ENCODE measurements at places on chromosomes 1 and 21.

DNA sequence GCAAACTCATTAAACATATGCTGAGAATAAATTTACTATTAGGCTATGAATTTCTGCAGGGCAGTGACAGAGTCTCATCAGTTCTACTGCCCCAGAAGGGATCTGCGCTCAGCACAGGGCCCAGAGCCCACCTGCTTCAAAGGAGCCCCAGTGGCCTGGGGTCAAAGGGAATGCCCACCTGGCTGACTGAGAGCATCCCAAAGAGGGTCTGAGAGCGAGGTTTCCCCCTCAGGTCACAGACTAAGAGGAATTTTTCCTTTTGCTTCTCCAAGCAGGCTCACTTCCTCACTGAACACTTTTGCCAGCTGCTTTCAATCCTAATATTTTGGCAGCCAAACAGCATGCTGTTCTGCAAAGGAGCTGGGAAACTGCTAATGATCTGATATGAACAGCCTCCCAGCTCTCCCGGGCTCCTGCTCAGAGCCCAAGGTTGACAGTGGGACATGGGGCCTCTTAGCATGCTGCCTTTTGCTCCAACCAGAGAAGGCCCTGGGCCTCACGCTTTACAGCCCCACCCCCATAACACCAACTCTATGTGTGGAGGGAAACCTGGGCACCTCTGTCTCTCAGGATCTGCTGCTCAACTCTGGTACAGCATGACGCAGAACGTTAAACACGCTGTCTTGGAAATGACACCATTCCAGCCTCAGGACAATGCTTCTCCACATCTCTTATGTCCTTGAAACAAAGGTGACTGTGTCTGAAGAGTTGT, 70.7 kb upstream of the SYT6 start:
- no peak for DNase-seq

- no peak for DNase-seq
Observed at GRCh38 chr1:98102345-98103030, 181.7 kb upstream of the DPYD start.

- no peak for DNase-seq
Observed at GRCh38 chr1:95554408-95554807, 320.4 kb downstream of the RWDD3 start.

GRCh38 chr1:230345139-230345885, 80.8 kb downstream of the PGBD5 start:
- no peak for DNase-seq

DNA sequence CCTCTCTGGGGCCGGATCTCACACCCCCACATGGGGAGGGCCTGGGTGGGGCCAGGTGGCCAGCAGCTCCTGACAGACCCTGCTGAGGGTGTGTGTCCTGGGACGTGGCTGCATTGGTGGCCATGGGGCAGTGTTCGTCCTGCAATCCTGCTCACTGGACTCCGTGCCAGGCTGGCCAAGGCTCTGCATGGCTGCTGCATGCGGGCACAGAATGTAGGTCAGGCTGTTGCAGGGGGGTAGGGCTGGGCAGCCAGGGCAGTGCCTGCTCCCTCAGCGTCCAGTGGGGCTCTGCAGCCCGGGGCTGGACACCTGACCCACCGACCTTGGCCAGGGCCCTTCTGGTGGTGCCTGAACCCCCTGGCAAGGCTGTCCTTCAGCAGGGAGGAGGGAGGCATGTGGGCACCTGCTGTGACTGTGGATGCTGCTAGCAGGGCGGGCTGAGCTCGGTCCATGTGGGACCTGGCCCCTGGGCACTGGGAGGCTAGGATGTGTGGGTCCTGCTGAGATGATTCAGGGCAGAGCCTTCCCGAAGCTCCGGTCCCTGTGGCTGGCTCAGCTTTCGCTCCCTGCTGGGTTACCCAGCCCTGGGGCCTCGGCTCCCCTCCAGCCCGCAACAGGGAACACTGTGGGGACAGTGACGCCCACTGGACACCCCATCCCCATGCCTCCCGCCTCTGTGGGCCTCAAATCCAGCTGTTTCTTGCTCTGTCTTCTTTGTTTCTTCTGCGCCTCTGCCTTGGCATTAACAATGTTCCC, 14.9 kb upstream of the PLCH2 start:
- DNase-seq, result no peak

DNA sequence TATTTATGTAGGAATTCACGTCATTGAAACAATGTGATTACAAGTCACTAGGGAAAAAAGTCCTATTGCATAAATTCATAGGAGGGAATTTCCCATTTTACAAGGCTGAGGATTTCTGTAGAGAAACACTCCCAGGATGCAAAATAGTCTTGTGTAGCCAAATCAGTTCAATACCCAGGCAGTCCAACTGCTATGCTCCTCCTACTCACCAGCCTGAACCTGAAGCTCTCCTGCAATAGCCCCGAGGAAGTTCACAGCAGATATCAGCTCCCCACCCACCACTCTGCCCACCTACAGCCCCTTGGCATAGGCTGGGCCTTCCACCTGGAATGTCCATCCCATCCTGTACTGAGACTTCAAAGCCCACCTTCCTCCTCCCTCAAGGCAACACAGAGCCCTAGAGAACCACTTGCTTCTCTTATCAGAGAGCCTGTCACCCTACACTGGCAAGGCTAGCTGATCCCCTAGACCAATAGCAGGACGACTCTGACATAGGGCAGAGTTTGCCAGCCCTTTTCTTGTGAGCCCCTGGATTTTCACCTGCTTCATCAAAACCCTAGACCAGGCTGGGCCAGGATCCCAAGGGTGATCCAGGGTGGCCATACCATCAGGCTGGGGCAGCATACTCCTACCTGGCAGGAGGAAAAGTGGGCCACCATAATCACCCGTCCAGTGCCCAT, 1.5 kb downstream of the LSS start:
- DNase-seq, result no peak
